ENCODE measurements at places on chromosomes 7 and 10.

DNA sequence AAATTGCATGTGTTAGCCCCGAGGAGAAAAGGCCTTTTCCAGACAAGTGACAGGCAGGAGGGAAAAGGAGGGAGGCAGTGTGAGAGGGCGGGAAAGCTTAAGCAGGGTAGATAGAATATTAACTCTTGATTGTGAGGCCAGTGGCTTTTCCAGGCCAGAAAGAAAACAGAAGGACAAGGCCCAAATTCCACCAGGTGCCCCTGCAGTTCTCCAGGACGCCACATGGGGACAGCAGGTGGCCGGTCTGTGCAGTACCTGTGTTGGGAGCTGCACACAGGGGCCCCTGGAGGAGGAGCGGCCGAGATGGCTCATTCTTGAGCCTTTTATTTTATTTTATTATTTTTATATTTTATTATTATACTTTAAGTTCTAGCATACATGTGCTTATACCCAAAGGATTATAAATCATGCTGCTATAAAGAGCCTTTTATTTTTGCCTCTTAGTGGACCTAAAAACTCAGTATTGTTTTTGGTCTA, 141.3 kb upstream of the KLF14 start:
- DNase-seq: no peak

GRCh38 chr10:10564081-10564794, 453.4 kb upstream of the CELF2 start:
- no peak for DNase-seq

DNA sequence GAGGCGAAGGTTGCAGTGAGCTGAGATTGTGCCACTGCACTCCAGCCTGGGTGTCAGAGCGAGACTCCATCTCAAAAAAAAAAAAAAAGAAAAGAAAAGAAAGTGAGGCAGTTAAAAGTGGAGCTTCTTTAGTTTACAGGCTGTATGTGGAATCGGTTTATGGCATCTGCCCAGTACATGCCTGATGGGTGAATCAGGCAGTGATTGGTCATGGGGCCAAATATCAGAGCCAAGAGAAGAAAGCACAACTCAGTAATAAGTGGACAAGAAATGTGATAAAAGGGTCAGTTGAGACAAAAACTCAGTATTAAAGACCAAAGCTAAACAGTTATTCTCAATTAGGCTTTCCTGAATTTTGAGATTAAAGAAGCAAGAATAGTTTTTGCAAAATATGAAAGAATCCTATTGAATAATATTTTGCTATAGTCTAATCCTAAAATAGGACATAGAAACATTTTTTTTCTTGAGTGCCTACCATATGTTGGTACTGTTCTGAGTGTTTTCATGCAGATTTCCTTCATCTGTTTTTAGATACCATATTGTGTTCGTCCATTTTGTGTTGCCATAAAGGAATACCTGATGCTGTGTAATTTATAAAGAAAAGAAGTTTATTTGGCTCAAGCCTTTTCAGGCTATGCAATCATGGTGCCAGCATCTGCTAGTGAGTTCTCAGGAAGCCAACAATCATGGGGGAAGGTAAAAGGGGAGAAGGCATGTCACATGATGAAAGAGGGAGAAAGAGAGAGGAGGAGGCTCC, 14.4 kb downstream of the CDC14C start:
- DNase-seq: no peak

- DNase-seq: peak; percentile 22
Measured at GRCh38 chr7:154744256-154744860, 258.6 kb downstream of the PAXIP1 start.

GRCh38 chr7:54260941-54261371, 281.2 kb upstream of the VSTM2A start:
- DNase-seq: no peak

GRCh38 chr7:100865938-100866728, 1.1 kb upstream of the TRIP6 start:
- DNase-seq: no peak

DNA sequence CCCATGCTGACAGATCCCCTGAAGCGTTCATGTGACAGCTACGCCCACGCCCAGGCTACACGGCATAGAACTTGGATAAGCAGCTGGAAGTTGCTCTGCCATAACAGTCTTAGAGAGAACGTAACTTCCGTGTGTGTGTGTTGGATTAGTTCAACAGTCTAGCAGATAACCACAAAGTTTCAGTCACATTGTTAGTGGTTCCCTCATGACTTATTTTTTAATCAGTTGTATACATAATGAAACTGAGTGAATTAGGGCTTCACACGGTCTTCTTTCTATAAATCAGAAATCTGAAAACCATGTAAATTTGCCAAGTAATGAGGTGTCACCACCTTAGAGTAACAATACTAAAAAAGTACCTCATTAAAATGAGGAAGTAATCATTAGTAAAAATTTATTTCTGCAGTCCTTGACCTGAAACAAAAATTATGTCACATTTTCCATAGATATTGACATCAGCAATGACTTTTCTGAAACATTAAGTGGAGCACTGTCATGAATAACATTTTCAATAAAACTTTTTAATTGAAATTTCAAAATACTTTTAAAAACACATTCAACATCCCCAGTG, 21.7 kb upstream of the MACC1 start:
- peak; percentile 92 for DNase-seq

DNA sequence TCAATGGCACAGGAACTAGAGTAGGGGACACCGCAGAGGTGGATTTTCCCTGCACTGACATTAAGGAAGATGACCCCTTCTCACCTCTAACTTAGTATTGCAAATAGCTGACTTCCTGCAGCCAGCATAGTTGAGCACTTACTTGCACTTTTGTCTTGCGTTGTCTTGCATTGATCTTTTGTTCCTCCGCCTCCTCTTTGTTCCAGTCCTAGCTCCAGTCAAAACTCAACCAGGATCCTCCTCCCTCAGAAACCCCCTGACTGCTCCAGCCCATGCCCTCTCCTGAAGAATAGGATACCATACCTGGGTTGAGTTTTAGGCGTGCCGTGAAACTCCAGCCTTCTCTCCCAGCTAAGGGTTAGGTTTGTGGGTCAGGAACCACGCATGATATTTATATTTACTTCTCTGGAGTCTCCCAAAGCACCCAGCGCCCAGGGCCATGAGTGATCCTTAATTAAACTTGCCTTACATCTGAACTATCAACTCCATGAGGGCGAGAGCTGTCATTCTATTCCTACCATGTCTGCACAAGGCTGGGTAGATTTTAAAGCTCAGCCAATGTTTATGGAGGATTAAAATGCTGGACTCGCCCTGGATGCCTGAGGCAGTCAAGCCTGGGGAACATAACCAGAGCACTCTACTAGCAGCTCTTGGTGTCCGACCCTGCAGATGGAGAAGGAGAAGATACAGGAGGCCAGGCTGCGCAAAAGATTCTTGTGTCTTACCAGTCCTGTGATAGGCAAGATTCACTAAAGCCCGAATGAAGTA, 14.1 kb downstream of the ZNF467 start:
- DNase-seq: no peak

DNA sequence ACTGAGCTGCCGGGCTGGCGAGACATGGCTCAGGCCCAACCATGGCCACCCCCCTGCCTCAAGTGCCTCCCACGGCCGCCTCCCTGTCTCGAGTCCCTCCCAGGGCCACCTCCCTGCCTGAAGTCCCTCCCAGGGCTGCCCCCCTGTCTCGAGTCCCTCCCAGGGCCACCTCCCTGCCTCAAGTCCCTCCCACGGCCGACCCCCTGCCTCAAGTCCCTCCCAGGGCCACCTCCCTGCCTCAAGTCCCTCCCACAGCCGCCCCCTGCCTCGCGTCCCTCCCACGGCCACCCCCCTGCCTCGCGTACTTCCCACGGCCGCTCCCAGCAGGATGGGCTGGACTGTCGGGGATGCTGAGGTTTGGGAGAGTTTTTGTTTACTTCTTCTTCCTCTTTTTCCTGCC, 462.5 kb downstream of the PTPRN2 start:
- DNase-seq: no peak

DNA sequence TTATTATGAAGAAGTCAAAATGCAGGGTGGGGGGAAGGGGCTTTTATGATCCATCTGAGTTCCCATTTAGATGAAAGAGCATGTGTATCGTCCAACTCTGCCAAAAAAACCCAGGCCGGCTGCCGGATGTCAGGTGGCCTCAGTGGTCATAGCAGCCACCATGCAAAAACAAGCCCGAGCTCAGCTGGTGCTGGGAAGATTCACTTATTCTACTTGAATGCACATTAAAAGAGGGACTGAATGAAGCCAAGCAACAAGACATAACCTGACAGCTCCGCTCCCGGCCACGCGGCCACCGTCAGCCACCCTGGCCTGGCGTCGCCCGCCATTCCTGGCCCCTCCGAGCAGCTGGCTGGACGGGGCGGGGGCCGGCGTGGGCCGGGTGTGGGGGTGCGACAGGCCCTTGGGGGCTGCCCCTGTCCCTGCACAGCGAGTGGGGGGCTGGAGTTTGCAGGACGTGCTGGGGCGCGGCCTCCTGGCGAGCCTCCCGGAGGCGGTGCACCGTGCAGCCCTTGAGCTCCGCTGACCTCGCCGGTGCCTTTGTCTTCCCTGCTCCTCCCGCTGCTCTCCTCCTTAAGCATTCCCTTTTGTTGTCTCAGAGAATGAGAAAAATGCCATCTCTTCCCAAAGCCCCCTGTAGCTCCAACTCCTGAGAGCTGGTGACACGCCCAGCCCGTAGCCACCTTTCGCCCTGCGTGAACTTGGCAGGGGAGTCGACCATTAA, 67.8 kb downstream of the EBF3 start:
- no peak for DNase-seq

DNA sequence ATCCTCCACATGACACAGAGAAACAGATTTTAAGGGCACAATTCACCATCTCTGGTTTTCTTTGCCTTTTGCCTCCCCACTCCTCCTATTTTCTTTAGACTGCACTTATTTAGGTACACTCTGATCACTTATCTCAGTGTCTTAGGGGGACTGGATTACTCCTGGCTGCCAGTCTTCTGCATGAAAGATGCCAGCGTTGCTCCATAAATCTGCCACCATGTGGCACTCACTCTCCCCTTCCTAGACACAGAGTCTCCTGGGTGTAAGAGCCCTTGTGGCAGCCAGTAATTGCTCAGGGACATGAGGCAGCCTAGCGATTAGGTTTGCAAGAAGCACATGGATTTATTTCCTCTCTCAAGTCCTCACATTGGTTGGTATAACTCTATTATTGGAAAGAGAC, 34.5 kb upstream of the RBM20 start:
- DNase-seq: no peak

DNA sequence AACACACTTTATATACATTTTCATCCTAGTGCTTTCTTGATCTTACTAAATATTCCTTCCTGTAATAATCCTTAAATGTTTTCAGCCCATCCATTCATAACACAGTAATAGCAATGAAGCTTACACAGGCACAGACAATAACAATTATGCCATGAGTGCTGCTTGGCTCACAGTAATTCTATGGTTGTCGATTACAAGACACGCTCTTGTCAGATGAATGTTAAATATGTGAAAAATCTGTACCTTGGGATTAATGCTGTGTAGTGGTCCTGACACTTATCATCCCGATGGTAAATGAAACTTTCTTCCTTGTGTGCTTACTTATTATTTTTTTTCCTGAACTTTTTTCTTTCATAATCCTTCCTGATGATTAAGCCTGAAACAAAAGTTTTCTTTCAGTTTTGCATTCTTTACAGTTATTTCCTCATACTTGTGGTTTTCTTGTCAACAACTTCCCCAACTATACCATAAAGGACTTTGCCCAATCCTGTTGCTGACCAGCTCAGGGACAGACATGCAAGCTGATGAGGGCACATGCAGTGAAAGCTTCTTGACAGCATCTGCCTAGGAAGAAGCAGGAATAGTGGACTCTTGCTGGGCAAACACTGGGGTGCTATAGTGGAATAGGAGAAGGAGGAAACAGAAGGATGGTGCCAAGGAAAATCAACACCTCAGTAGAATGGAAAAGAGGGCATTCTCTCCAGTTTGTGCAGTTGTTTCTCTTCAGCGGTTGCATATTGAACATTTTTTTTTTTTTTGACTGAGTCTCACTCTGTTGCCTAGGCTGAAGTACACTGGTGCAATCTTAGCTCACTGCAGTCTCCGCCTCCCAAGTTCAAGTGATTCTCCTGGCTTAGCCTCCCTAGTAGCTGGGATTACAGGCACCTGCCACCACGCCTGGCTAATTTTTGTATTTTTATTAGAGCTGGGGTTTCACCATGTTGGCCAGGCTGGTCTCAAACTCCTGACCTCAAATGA, 6.7 kb upstream of the MGAM2 start:
- peak; percentile 90 for DNase-seq

DNA sequence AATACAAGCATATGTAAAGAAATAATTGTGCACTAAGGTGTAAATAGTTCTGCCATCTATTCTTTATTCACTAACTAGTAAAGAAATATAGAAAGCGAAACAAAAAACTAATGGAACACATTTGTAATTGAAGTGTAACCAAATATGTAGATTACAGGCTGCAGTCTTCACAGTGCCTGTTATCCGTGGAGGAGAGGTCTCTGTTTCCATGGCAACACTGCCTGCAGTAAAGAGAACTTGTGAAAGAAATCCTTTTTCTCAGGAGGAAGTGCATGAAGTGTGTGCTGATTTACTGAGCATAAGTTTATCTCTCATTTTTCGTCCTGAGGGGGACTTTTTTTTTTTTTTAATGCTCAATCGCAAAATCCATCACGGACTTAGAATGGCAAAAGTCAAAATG, 102.5 kb downstream of the APBB1IP start:
- peak; percentile 32 for DNase-seq

DNA sequence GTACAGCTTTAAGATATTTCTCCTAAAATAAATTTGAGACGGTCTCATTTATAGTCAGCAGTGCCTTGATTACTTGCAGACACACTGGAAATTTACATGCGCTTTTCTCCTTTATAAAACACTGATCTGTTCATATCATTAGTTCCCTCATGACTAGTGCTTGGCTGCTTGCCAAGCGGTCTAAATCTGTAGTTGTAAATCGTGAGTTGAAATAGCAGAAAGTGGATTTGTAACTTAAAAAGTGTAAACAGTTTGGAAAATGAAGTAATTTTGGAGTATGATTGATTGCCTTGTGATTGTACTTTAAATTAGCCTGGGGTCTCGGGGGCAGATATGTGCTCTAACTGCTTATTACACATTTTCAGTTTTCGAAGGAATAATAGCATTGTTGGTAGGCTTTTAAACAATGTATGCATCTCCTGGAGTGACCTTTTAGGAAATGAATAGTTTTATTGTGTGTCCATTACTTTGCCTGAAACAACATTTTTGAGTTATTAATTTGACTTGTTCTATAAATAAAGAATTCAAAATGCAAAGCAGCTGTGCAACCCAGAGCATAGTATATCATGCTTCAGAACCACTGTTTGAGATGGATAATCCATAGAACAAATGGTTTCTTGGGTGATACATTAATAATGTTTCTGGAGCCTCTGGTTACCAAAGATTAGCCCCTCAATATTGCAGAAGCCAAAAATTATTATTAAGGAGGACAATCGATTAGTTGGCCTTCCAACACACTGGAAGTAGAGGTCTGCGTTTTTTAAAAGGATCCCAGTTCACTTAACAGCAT, 73.3 kb downstream of the ARID5B start:
- peak; percentile 54 for DNase-seq

GRCh38 chr7:129909669-129910068, 43.1 kb downstream of the UBE2H start:
- DNase-seq: no peak

- peak; percentile 58 for DNase-seq
Measured at GRCh38 chr7:44396931-44397545, 71.6 kb upstream of the CAMK2B start.

GRCh38 chr7:29505931-29506330, 57.7 kb upstream of the PRR15 start:
- no peak for DNase-seq

All from suppressor macrophage treated with lipopolysaccharide for 4 hours (primary cell).